Astrocyte (in vitro differentiated cells and primary cell): ENCODE measurements at places on chromosomes 2 and 18. TPM values are rescaled to one million over a fixed set of nuclear protein-coding genes. Genes with fewer than 3 reads are reported as not detected.

GRCh38 chr18:72692086-72692485, 147.9 kb upstream of the CBLN2 start:
- no peak for DNase-seq

The IL1RN gene
- total RNA-seq = not detected in 2 replicates

- DNase-seq = peak; percentile 6
Observed at GRCh38 chr2:98883780-98884211, 52.2 kb downstream of the CRACDL start.

The RAB3GAP1 gene
- total RNA-seq = 44.6 and 49.3 TPM in 2 replicates

- peak; percentile 69 for DNase-seq
Observed at GRCh38 chr2:217418090-217418489, 558.2 kb upstream of the TNP1 start.

DNA sequence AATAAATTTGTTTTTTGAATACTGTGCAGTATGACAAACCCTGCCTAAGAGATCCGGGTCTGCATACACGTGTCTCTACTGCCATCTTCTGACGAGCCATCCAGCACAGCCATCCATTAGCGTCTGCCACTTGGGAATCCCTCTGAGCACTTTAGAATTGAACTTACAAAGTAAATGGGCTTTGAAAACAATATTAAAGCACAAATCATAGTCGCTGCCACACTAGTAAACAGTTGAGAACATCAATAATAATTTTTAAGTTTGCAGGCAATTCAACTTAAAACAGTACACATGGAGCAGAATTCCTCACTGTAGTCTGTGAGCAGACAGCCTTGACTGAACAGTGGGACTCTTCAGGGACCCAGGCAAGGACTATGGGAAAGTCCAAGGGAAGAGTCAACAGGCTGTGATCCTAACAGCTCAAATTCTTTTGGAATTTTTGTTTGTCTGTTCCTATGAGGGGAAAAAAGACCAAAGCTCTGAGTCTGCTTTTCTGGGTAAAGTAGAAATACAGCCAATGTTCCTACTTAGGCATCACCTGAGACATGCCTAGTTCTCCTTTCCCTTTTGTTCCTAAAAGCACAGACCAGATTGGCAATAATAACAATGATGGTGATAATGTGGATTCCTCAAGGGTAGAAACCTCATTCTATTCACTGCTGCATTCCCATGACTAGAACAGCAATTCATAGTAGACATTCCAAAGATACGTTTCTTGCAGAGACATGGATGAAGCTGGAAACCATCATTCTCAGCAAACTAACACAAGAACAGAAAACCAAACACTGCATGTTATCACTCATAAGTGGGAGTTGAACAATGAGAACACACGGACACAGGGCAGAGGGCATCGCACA, 92.9 kb downstream of the MREG start:
- peak; percentile 67 for DNase-seq

DNA sequence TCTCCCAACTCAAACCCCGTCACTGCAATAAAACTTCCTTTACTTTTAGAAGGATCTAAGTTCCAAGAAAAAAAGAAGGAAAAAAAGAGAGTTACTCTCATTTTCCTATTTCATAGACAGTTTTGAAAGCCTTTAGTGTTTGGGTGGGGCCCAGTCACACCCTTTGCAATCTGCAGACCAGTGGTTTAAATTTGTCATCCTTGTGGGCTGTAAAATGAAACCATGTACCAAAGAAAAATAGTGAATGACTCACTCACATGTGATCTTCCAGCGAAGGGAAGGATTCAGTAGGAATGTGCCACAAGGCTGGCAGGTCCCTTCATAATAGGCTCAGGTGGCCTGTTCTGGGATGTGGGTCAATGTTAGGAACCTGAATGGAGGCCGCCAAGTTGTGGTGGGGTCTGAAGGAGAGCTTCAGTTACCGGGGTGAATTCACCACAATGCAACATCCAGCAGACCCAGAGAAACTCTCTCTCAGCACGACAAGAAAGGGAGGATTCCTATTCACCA, 28.3 kb downstream of the ANXA4 start:
- peak; percentile 90 for DNase-seq

The LYPD6B gene
- 1.1 and 1.2 TPM in 2 replicates for total RNA-seq

The FBXO48 gene
- total RNA-seq = 0.54 and 0.55 TPM in 2 replicates

DNA sequence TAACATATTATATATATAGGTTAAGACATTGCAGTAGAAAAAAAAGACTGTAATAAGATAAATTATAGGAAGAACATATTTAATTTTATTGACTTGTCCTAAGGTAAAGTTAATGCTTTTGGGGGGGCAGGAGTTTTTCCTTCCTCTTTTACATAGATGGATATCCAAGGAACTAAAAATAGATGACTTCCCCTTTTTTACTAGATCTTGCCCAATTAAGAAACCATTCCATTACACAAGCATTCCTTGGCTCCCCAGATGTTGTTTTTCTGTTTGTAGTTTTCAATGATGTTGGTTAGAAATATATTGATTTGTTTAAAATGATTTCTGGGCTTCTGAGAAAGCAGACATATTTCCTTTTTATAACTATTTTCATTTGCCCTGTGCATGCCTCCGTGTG, 22.4 kb upstream of the PMAIP1 start:
- no peak for DNase-seq

GRCh38 chr2:100589527-100589926, 26.7 kb downstream of the PDCL3 start:
- no peak for DNase-seq

The UGT1A3 gene
- total RNA-seq = not detected in 2 replicates

GRCh38 chr2:127400897-127401756, 13.4 kb upstream of the MAP3K2 start:
- peak; percentile 31 for DNase-seq

- no peak for DNase-seq
Observed at GRCh38 chr2:26845021-26845420, 2.9 kb upstream of the DPYSL5 start.

- no peak for DNase-seq
Observed at GRCh38 chr2:170685591-170685990, 29.5 kb upstream of the SP5 start.

DNA sequence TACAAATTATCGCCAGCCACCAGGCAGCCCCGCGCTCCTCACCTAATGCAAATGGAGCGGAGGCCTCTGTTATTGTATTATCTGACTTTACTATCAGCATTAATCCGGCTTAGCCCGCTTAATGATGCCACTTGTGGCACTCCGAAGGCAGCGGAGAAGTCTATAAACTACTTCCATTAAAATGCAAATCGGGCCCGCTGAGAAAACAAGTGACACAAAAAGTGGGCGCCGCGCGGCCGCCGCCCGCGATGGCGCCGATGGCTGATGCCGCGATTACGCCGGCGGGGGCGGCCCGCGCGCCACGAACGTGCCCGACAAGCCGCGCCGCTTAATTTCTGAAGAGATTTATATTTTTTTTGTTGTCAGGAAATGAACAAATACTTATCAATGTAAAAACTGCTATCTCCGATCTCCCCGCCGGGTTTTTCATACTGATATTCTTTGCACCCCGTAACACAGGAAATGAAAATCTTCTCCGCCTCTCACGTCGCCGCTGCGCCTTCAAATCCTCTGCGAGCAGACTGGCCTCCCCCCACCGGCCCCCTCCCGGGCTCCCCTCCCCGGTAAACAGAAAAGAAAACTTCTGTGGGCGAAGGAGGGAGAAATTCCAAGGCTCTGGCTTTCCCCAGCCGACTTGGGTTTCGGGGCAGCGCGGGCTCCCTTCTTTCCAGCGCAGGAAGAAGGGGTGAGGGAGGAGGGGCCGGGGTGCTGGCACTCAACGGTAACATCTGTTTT, 221.8 kb downstream of the INSIG2 start:
- peak; percentile 38 for DNase-seq

DNA sequence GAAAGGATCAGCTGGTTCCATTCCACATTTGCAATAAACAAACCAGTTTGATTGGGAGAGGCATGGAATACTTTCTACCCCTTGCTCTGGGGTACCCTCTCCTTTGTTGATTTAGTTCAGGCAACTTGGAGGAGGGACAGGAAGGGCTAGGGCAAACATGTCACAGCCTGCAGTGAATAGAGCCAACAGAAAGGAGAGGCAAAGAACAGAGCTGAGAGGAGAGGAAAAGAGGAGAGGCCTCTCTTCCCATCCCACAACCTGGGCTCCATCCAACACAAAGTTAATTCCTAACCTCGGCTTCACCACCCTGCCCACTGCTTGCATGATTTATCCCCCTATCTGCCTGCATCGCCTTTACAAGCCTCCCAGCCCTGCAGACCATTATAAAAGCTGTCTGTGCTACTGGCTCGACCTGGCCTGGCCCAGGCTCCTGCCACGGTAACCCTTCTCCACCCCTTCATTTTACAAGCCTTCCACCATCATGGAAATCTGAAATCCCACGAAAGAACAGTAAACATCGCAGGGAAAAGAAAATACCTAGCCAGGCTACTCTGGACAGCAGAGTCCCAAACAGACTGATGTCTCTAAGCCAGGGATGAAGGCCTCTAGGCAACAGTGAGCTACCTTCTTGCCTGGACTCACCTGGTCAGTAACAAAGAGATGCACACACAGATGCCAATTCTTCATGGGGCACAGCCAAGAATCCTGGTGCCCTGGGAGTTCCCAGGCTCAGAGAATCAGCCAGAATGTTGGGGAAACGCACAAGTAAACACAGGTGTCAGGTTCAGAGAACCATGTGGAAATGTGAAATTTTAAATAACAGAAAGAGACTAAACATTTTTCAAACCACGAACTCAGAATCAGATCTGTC, 43.6 kb downstream of the NHEJ1 start:
- no peak for DNase-seq

The SMIM21 gene
- not detected in 2 replicates for total RNA-seq
